ENCODE measurements at places on chromosomes 13 and 19.

- DNase-seq, result no peak
Measured at GRCh38 chr19:38710928-38711725, 33.1 kb downstream of the CAPN12 start.

- DNase-seq, result peak; percentile 60
Measured at GRCh38 chr19:49528211-49528771, 488 bp downstream of the RCN3 start.

DNA sequence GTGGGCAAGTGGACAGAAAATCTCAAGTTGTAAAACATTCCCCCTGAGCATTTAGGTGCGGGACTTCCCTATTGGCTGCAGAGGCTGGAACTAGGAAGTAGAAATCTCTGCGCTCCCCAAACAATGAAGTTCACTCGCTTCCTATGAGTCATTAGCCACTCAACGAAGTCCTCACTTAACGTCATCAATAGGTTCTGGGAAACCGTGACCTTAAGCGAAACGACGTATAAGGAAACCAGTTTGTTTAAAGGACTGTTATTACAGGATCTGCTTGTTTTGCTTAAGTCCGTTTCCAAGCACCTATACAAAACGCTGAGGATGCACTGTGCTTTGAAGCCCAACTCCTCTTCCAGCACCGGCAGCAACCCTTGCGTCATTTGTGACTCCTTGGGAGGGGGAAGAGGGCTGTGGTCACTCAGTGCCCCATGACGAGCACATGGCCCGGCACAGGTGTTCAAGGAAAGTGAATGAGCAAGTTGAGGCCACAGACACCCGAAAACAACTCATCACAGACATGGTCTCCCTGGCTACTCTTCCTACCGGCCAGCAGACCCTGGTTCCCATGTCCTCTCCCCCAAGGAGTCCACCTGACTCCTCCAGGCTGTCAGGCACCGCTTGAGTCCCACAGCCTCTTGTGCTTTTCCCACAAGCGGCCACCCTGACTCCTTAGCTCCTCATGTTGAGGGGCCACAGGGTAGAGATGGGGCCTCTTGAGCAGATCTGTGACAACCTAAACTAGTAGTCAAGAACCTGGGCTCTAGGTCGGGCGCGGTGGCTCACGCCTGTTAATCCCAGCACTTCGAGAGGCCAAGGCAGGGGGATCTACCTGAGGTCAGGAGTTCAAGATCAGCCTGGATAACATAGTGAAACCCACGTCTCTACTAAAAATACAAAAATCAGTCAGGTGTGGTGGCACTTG is 4.8 kb downstream of the RPS16 start:
- DNase-seq, result no peak

GRCh38 chr13:111662451-111662850 is 342.0 kb downstream of the TEX29 start:
- DNase-seq, result no peak

- DNase-seq, result no peak
Measured at GRCh38 chr19:7868326-7868670, 5.9 kb downstream of the PRR36 start.

DNA sequence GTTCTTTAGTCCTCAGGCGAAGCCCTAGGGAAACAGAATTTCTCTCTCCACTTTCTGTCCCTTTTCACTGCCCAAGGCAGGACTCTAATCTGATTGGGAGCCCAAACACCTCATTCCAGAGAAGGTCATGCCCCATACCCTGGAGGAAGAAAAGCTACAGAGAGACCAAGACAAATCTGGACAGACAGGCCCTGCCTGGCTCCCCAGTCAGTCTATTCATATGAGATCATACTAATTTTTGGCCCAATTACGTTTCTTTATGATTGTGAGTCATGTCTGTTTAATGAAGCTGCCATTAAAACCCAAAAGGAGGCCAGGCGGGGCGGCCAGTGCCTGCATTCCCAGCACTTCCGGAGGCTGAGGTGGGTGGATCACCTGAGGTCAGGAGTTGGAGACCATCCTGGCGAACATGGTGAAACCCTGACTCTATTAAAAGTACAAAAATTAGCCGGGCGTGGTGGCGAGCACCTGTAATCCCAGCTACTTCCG is 3.3 kb upstream of the AP3D1 start:
- no peak for DNase-seq

DNA sequence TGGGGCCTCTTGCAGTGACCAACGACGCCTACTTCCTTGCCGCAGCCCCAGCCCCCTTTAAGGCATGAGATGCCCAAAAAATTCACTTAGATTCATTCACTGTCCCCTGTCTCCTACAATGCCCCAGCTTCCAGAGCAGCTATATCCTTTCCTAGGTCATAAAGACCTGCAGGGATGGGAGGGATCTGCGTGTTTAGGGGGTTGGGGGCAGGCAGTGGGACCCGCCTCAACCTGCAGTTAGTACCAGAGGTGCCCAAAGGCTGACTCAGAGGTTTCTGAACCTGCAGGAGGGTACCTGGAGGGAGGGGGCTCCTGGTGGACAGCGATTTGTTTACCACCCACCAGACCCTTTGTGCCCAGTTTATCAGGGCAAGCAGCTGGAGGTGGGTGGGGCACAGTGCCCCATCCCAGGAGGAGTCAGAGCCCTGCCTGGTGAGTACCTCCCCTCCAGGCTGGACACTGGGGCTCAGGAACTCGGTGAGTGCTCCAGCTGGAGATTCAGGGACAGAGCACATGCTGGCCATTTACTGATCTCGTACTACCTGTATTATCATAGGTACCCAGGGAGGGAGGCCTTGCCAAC is 10.1 kb downstream of the RPS28 start:
- no peak for DNase-seq

- no peak for DNase-seq
Measured at GRCh38 chr19:2678044-2678671, 24.3 kb downstream of the GNG7 start.

DNA sequence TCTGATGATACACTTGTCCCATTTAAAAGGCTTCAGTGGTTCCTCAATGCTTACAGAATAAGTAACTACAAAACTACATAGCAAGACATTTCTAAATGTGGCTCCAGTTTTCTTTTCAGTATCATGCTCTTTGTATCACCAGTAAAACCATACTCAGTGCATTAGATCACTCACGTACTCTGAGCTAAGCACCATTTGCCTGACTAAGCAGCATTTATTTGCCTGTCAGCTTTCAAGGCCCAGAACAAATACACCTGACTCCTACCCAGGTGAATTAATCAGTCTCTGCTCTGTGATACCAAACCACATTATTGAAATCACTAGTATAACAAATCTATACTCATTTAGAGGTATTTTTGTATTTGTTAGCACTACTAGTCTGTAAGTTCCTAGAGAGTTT is 47.4 kb upstream of the PCDH20 start:
- DNase-seq, result no peak

DNA sequence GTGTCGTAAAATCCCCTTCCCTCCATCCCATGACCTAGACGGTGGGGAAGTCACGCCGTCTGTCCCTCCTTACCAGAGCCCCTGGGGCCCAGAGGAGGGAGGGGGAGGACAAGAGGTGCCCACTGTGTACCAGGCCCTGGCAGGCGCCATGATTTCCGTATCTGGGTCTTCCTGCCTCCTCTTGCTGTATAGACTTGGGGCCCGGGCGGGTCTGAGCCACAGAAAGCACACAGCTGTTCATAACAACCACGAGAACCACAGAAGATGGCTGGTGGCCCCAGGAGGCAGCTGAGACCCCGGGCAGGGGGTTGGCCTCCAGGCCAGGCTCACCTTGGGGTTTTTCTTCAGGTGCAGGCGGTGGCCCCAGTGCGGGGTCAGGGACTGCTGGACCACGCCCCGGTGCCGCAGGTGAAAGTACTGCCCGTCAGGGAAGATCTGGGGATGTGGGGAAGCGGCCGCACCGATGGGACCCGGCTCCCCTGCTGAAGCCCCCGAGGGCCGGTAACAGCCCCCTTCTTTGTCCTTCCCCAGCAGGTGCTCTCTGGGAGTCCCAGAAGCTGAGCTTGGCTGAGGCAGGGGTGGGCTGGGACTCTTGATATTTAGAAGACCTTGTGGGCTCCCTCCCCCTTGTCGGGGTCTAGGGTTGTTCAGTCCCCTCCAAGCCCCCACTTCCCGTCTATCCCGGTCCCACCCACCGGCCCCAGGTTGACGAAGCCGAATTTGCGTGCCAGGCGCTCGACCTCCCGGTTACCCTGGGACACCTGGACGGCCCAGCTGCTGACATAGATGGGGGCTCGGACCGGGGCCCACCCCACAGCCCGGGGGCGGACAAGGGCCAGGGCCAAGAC is 463 bp downstream of the PCSK4 start:
- DNase-seq, result peak; percentile 45

GRCh38 chr19:16615808-16616207 is 12.2 kb downstream of the MED26 start:
- DNase-seq, result no peak

- no peak for DNase-seq
Measured at GRCh38 chr19:46761418-46761831, 15.2 kb upstream of the STRN4 start.

- DNase-seq, result peak; percentile 61
Measured at GRCh38 chr13:114027046-114027715, 53.3 kb upstream of the C13orf46 start.

- no peak for DNase-seq
Measured at GRCh38 chr13:28630869-28631268, 28.1 kb upstream of the POMP start.

DNA sequence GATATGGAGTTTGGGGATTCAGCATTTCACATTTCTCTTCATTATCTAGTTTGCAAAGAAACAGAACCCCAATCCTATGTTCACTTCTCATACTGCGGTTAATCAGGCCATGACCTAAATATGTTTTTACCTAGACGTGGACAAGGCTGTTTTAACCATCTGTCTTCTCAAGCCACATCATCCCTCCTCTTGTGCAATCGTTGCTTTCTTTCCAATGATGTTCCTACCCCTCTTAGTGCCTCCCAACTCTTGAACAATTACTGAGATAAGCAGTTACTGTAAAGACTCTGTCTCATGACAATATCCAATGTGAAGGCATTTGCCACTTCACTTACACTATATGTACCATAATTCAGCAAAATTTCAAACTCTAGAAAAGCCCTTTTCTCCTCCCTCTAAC is 406.2 kb downstream of the LIG4 start:
- DNase-seq, result no peak

- no peak for DNase-seq
Measured at GRCh38 chr19:48644355-48644754, 1.6 kb downstream of the CA11 start.

DNA sequence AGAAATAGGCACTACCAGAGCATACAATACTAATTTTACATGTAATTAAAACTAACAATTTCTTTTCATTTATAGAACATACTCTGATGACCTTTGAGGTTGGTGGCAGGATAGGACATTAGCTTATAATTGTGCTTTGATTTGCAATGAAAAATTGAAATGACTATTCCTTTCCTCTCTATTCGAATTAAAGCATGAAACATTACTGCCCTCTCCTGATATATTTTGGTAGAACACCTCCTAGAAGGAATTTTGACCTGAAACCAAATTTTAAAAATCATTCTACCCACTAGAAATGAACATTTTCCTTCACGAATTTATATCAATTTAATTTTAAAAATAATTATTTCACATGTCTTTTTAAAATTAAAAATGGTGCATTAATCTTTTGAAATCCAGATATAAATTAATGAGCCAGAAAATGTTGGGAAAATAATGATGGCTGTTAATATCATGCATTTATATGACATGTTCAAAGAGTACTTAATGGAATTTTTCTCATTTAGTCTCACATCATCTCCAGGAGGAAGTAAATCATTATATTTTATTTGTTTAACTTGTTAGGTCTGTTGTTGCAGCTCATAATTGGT is 556.3 kb upstream of the ARGLU1 start:
- no peak for DNase-seq

GRCh38 chr13:98492335-98493041 is 84.4 kb downstream of the STK24 start:
- DNase-seq, result no peak

- no peak for DNase-seq
Measured at GRCh38 chr19:17969096-17969792, 2.3 kb downstream of the KCNN1 start.

DNA sequence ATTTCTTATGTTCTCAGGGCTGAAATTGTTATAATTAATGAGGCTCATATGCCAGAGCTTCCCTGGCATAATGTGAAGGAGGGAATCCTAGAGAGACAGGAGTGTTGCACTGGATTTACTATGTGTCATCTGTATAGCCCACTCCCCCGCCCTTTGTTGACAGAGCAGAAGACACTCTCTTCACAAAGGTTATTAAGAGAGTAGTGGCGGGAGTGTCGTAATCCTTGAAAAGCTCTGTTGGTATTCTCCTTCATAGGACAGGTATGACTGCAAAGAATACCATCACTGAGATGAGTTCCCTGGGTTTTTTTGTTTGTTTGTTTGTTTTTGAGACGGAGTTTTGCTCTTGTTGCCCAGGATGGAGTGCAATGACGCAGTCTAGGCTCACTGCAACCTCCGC is 14.0 kb downstream of the ZNF121 start:
- DNase-seq, result no peak

GRCh38 chr13:69980799-69981198 is 126.8 kb upstream of the ATXN8OS start:
- no peak for DNase-seq

DNA sequence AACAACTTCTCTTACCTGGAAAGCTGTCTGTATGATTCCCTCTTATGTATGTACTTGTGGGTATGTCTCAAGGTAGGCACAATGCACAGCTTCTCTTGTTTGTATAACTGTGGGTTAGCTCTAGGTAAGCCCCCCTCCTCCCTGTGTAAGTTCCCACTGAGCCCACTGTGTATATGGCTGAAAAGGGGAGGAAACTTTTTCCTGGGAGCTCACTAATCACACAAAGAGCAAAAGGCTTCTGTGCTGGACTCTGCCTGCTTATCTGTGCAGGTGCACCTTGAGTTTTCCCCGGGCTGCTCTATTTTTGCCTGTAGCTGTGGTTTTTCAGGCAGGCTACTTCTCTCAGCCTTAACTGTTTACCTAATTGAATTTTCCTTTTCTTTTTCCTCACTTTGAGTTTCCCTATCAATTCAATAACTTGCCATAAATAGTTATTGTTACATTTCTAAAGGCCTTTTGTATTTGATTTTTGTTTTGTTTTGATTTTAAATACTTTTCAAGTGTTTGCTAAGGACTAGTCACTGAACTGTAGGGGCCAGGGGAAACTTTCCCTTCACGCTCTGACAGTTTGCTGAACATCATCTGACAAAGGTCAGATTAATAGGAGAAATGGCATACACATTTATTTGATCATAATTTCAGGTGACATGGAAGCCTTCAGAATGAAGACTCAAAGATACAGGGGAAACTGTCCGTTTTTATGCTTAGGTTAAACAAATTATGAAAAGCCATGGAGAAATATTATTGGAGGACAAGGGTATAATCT is 423.5 kb upstream of the ATXN8OS start:
- DNase-seq, result no peak

- peak; percentile 72 for DNase-seq
Measured at GRCh38 chr19:2055931-2056836, 5.1 kb upstream of the MKNK2 start.

DNA sequence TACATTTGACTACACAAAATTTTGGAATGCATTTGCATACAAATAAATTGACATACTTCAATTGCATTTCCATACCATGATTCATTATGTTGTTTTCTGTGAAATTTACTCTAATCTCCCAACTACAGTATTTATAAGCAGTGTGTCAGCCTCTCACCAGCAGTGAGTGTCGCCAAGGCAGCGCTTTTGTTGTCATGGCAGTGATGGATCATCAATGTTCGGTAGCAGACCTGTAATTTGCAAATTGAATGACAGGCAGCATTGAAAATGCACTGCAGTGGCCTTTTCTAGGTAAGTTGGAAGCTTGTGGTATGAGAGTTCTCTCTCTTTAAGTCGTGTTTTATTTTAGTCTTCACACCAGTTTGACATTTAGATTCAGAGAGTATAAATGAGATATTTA is 534.1 kb downstream of the PCDH17 start:
- DNase-seq, result no peak

Measured in right forelimb (tissue), 1 donor.